ENCODE measurements at places on chromosomes 12 and 14.

GRCh38 chr14:44168566-44168965, 338.5 kb downstream of the FSCB start:
- DNase-seq = no peak

- no peak for DNase-seq
Observed at GRCh38 chr14:93974833-93975232, 1.5 kb downstream of the ASB2 start.

DNA sequence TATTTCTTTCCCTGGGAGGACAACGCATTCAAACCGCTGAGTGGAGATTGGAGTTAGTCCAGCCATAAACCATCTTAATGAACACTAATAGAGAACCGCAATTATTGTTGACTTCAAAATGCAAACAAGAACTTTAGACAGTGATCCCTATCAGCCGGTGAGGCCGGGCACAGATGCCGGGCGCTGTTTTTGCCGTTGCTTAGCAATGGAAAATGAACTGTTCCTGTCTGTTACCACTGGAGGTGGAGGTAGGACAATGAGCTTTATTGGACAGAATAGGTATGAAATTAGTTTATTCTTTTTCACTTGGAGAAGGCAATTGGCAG, 216.8 kb downstream of the TTC8 start:
- DNase-seq = peak; percentile 89

DNA sequence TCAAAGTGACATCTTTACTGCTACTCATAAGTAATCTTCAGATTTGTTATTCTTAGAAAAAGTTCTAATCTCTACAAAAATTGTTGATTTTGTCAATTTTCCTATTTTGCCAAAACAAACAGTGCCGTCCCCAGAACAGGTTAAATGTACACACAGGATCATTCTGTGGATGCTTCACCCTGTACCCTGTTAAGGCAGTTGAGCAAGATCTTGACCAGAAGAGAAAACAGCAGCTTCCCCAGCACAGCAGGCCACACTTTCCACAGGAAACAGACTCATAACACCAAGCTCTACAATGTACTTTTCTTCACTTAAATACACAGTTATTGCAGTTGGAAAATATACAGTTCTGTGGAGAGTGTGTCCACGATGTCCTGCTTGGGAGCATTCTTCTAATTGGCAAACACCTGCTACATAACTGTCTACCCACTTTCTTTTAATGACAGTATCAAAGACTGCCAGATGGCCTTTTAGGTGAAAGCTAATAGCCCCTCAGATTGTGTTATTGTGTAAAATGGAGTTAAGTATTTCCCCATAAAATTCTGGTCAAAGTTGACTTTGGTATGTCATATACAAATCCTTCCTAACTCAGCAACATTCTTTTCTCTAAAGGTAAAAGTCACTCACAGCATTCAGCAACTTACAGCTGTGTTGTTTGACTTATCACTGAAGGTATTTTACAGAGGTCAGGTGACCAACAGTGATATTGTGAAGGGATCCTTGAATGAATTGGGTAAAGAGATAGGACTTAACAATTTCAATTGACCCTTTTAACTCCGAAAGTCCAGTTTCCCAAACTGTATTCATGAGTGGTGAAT, 77.0 kb downstream of the SEC23A start:
- DNase-seq = no peak

DNA sequence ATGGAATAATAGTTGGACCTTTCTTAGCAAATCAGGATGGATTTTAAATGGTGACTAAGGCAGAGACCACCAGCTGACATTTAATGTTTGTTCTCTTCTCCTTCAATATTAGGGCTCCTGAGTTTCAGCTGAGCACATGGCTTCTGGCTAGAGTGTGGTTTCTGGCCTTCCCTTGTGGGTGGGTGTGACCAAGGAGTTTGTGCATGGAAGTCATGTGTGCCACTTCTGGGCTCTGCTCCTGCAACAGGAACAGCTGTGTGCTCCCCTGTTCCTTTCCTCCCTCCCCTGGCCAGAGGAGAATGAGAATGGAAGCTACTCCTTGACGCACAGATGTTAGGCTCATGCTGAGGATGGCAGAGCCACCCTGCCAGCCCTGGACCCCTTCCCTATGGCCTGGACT, 44.2 kb downstream of the CCDC175 start:
- DNase-seq = no peak

- no peak for DNase-seq
Observed at GRCh38 chr12:22969521-22969920, 344.6 kb downstream of the ETNK1 start.

DNA sequence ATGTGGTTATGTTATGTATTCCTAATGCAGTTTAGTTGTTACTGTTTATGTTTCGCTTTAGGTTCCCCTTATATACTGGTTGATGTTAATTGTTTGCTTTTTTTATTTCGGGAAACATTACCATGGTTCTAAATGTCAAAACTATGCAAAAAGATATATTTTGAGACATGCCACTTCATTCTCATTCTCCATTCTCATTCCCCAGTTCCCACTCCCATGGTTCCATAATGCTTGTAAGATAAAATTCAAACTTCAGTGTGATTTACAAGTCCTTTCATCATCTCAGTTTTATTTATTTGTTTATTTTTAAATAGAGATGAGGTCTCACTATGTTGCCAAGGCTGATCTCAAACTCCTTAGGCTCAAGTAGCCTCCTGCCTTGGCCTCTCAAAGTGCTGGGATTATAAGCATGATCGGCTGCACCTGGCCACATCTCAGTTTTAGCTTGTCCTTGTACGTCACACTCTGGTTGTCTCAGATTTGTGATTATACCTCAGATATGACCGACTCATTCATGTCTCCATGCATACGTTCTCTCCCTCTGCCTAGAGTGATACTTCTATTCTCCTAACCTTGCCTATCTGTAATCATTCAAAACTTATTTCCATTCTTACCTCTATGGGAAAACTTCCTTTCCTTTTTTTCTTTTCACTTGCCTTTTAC, 407.8 kb upstream of the RGS6 start:
- no peak for DNase-seq

- peak; percentile 28 for DNase-seq
Observed at GRCh38 chr14:22226381-22226780, 362.6 kb downstream of the DAD1 start.

Data from renal cortical epithelial cell (primary cell).